ENCODE measurements at places on chromosomes 12 and 14. TPM values are rescaled to one million over a fixed set of nuclear protein-coding genes. Genes with fewer than 3 reads are reported as not detected.

DNA sequence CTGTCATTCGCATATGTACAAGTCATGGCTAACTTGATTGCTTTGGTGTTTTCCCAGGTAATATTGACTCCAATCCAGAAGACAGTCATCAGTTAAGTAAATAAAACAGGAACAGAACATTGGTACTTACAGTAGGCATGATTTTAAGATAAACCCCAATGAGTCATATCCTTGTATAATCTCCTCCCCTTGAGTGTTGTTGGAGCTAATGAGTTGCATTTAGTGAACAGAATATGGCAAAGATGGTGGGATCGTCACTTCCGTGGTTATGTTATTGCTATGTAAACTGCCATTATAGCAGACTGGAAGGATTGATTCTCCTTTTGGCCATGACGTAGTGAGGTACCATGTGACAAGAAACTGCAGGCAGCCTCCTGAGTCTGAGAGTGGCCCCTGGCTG is 102.2 kb downstream of the TMX1 start:
- H3K4me3 ChIP-seq: no peak overlapping the region
- DNase-seq: no peak
- no peaks in the 10 kb centered on the region for H3K36me3 ChIP-seq
- no peaks in the 10 kb centered on the region for H3K4me1 ChIP-seq
- no peaks in the 10 kb centered on the region for H3K27me3 ChIP-seq

GRCh38 chr12:126700096-126700495 is 1566.9 kb upstream of the TMEM132C start:
- H3K27ac ChIP-seq: no peak overlapping the region
- H3K27me3 ChIP-seq: no peaks in the 10 kb centered on the region
- no peaks in the 10 kb centered on the region for H3K36me3 ChIP-seq
- no peak overlapping the region for H3K4me3 ChIP-seq

DNA sequence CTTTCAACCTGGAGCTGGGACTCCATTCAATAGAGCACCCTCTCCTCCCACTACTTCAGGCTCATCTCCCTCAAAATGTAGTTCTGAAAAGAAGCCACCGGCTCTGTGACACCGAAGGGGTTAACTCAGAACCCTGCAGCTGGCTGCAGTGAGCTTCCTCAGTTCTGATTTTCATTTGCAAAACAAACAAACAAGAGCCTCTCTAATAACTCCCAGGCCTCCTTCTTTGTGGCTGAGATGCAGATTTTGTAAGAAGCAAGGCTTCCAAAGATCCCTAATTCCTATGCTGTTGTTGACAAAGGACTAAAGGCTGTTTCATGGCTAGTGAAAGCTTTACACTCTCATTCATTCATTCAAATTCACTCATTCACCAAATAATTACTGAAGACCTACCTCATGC is 333.4 kb upstream of the TBX3 start:
- no peaks in the 10 kb centered on the region for H3K27me3 ChIP-seq
- H3K4me3 ChIP-seq: no peak overlapping the region
- no peak for DNase-seq
- H3K4me1 ChIP-seq: no peaks in the 10 kb centered on the region

GRCh38 chr12:70049596-70050360 is 193.5 kb upstream of the CNOT2 start:
- no peak overlapping the region for H3K4me3 ChIP-seq
- H3K4me1 ChIP-seq: no peaks in the 10 kb centered on the region
- no peaks in the 10 kb centered on the region for H3K36me3 ChIP-seq
- H3K27ac ChIP-seq: no peak overlapping the region
- peaks cover 12% of the 10 kb centered on the region for H3K27me3 ChIP-seq

DNA sequence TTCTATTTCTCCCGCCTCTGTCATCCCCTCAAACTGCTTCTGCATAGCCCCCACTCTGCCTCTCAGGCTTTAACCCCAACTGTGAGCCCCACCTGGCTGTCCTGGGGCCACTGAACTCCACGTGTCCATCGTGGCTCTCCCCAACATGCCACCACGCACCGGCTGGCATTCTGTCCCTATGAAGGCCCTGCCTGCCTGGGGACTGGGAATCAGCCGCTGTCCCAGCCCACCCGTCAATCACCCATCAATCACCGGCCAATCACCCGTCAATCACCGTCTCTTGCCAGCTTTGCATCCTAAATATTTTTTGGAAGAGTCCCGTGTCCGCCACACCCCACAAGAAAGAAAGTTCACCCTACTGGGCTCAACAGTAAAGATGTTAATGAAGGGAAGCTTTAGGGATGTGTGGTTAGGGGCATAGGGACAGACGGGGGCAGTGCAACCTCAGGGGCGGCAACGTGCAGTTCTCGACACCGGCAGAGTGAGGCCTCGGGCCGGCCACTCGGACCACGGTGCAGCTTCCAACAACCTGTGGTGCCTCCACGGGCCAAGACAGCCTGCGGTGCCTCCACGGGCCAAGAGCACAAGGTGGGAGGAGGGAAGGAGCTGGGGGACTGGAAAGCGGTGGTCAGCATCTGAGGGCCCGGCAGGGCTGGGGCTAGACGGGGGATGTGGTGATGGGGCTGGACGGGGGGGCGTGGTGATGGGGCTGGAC is 85.6 kb downstream of the GALNT9 start:
- no peaks in the 10 kb centered on the region for H3K36me3 ChIP-seq
- H3K27ac ChIP-seq: no peak overlapping the region
- H3K4me3 ChIP-seq: no peak overlapping the region
- DNase-seq: peak; percentile 19

- H3K4me1 ChIP-seq: peaks cover 49% of the 10 kb centered on the region
- H3K4me3 ChIP-seq: no peak overlapping the region
- H3K36me3 ChIP-seq: peaks cover 10% of the 10 kb centered on the region
- no peaks in the 10 kb centered on the region for H3K27me3 ChIP-seq
- no peak overlapping the region for H3K27ac ChIP-seq
- DNase-seq: no peak
Measured at GRCh38 chr14:96359959-96360358, 3.2 kb downstream of the ATG2B start.

Gene GPR162
- total RNA-seq: not detected

Gene REC8
- total RNA-seq: 22.3 TPM

Gene PRKD1
- not detected for total RNA-seq
